ENCODE measurements at places on chromosomes 12 and 14. TPM values are rescaled to one million over a fixed set of nuclear protein-coding genes. Genes with fewer than 3 reads are reported as not detected.
A peak's percentile ranks its signal among the peaks of the same experiment; 100 is the strongest.

GRCh38 chr12:50062728-50063460 is 5.5 kb downstream of the ASIC1 start:
- DNase-seq: no peak

DNA sequence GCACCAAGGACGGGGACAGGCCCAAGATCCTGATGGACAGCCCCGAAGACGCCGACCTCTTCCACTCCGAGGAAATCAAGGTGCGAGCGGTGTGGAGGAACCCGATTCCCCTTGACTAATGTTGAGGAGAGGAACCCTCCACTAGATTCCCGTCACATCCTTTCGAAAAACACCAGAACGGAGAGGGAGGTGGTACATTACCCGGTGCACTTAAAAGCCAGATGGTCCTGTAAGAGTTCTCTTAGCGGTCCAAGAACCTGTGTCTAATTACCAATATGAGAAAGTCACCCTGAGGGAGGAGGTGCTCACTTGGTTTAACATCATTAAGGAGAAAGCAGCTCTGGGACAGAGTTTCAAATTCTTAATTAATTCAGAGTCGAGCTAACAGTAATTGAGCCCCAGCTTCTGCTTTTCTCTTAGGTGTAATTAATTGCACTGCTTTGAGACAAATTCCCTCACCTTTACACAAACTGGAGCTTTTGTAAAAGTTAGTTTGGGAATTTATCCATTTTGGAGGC is 450 bp downstream of the PRKAB1 start:
- no peak for DNase-seq

GRCh38 chr12:78530100-78530765 is 334.3 kb upstream of the SYT1 start:
- no peak for DNase-seq

The FOXN4 gene
- under 0.01 TPM for total RNA-seq

The ABHD4 gene
- total RNA-seq: 2.4 TPM

DNA sequence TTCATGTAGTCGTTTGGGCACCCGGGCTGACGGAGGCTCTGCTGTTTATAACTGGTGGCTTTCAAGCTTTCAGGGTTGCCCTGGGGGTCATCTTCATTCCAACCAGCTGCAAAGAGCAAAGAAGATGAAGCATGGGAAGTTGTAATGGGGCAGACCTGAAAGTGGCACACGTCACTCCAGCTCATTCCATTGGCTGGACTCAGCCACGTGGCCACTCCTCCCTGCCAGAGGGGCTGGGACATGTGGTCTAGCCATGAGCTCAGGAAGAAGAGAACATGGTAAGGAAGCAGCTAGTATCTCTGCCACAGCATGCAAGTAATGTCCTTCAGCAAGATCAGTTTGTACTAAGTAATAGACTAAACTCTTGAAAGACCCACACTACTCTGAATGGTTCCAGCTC is 51.7 kb upstream of the FERMT2 start:
- DNase-seq: no peak

GRCh38 chr14:65277580-65278270 is 134.8 kb upstream of the FUT8 start:
- DNase-seq: no peak

DNA sequence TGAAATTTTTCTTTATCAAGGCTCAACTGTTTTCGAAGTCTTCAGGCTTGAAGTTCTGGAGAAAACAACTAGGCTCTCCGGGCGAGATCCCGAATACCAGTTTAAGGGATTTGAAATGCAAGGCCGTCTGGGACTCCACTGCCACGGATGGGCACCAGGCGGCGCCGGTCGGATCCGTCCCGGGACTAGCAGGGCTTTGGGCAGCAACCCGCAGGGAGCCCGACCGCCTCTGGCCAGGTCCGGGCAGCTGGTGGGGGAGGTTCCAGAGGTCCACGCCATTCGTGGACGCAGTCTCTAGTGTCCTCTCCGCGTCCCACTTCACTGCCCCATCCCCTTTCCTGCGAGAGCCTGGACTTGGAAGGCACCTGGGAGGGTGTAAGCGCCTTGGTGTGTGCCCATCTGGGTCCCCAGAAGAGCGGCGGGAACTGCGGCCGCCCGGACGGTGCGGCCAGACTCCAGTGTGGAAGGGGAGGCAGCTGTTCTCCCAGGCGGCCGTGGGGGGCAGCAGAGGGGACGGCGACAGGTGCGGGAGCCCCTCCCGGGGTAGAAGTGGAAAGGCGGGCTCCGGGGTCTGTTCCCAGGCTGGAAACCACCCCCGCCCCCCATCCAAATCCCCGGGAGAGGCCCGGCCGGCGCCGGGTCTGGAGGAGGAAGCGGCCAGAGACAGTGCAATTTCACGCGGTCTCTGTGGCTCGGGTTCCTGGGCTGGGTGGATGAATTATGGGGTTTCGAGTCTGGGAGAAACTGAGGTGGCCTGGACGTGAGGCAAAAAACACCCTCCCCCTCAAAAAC is 838 bp upstream of the ERBB3 start:
- peak; percentile 74 for DNase-seq

DNA sequence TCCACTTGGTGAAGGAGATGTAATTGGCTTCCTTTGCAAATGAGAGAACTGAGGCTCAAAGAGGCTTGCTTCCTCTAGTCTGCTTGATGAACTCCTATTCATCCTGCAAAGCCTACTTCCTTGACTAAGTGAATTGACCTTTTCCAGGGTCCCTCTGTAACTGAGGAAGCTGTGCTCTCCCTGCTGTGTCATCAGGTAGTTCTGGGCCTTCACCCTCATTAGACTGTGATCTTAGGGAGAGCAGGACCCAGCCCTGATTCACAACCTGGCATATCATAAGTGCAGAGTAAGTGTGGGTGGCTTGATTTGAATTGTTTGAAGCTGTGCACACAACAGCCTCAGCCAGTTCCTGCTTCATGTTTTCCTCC is 16.3 kb downstream of the ASB2 start:
- no peak for DNase-seq

The COL2A1 gene
- total RNA-seq: 0.82 TPM

DNA sequence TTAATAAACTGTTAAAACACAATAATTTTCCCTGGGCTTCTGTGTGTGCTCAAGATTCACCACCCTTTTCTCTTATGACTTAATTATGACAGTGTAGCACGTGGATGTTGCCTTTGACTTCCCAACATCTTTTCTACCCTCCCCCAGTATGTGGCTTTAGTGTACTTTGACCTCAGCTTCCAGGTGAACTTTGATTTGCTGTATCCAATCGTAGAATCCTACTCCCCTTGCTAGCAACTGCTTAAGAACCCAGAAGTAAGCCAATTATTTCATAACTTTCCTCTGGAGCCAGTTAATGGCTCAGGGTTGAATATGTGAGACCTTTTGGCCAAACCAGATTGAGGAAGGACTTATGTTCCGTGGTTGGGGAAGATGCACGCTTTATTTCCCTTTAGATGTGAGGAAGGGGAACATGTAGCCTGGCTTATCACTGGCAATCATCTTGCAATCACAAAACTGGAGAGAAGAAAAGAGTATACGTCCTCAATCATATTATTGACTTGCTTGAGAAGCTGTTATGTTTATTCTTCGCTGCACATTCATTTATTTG is 259.6 kb upstream of the ATP2B1 start:
- no peak for DNase-seq

The SLC2A3 gene
- total RNA-seq: 50.5 TPM

DNA sequence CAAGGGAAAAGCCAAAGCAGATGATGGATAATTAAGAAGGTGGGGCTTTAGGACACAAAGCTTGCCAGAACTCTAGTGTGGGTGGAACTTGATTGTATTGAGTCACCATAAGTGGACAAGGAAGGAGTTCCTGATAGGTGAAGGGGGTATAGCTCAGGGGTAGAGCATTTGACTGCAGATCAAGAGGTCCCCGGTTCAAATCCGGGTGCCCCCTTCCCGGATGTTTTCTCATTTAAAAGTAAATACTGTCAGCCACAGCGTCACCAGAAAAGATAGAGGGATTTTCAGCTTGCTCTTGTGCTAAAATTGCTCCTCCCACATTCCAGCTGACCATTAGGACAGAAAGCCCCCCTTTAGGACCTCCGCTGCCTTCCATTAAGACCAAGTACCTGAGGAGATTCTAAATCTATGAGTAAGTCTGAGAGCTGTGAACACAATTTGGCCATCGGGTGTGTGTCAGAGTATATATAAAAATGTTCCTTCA is 36.6 kb downstream of the DCAF4 start:
- DNase-seq: no peak

GRCh38 chr12:72502546-72502945 is 230.4 kb downstream of the TRHDE start:
- DNase-seq: no peak

The RPGRIP1 gene
- not detected for total RNA-seq

DNA sequence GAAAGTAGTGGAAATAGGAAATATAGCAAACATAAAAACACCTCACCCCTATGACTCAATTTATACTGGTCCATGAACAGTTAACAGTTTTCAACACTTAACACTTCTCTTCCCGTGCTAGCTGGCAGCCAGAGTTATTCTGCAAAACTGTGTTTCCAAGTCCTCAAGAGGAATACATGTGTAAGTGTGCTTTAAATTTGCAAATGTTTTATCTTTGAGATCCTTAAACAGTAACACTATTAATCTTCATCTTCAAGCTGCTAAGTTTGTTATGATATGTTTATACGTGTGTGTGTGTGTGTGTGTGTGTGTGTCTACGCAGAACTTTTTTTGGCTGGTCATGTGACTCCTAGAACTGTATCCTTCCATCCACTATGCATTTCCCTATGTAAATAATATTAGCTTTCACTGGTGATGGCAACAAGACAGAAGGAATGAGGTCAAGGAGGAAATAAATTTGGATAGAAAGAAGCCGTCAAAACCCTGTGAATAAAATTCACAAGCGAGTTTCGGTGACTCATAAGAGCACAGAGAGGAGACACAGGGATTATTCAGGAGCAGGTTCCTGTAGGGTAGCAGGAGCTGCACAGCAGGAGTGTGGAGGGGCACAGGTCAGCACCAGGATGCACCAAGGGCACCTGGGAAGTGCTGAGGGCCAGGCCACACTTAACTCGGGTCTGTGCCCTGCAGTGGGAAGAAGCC is 105.9 kb upstream of the ETV6 start:
- no peak for DNase-seq

- DNase-seq: no peak
These were observed 24.3 kb downstream of the MAPK1IP1L start for GRCh38 chr14:55075628-55076175.

The C12orf43 gene
- 12.2 TPM for total RNA-seq

DNA sequence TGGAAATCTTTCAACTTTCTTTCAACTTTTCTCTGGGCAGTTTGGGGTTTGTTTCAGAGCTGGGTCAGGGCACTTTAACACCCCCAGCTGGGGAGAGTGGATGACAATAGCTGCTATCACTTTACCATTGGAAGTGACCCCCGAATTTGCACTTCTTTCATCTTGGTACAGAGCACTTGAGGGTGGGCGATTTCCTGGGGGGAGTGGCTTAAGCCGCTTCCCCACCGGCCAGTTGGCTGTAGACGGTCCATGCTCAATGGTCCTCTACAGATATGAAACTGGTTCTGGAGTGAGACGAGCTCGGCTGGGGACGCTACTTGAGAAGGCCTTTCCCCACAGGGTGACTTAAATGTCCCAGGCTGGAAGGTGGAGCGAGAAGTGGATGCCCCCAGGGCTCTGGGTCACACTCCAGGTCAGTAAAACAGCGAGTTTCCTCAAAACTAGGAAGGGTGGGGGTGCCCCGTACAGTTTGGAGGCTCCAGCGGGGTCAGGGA is at the start of gene VRTN:
TSS of gene VRTN (plus strand) at position 231 of the 494 bp plus-strand sequence. CDS start 8,313 bp downstream, outside the sequence.
- DNase-seq: no peak

GRCh38 chr12:29945904-29946303 is 162.2 kb upstream of the TMTC1 start:
- DNase-seq: no peak

GRCh38 chr12:120116441-120116791 is at the start of gene RAB35:
Gene RAB35 (minus strand): TSS chr12:120116753. CDS start chr12:120116650, 103 bp downstream.
- DNase-seq: no peak

The ZNF664 gene
- total RNA-seq: 53.8 TPM

The LRCOL1 gene
- not detected for total RNA-seq

The KCNH5 gene
- total RNA-seq: 24.5 TPM

DNA sequence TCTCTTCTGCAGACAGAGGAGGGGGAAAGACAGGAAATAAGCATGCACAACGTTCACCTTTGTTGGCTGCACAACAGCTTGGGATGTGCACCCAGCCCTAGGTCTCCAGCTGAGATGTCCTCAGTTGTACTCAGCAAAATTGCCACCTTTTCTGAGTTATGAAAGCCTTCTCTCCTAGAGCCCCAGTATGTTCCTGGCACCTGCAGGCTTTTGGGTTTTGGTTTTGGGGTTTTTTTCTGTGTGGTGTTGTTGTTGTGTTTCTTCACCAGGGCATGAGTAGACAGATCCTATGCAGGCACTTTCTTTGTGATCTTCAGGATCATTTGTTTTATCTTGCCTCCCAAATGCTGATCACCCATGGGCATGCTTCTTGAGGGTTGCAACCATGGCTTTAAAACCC is 463.4 kb downstream of the DPF3 start:
- no peak for DNase-seq

The CAPS2 gene
- total RNA-seq: 9.8 TPM

The P2RX7 gene
- total RNA-seq: 1.2 TPM
